CD4-positive, alpha-beta T cell (primary cell): ENCODE measurements at places on chromosomes 4 and X.
A peak's percentile ranks its signal among the peaks of the same experiment; 100 is the strongest.

- DNase-seq, result no peak
Observed at GRCh38 chr4:153093802-153094201, 110.4 kb upstream of the TRIM2 start.

GRCh38 chr4:128861856-128862518 lies 52.5 kb downstream of the JADE1 start:
- DNase-seq, result no peak

- no peak for DNase-seq
Observed at GRCh38 chr4:577499-578450, 1.7 kb upstream of the TMEM271 start.

- DNase-seq, result no peak
Observed at GRCh38 chr4:10619220-10619619, 65.3 kb downstream of the CLNK start.

- no peak for DNase-seq
Observed at GRCh38 chr4:94939791-94940519, 182.2 kb downstream of the BMPR1B start.

DNA sequence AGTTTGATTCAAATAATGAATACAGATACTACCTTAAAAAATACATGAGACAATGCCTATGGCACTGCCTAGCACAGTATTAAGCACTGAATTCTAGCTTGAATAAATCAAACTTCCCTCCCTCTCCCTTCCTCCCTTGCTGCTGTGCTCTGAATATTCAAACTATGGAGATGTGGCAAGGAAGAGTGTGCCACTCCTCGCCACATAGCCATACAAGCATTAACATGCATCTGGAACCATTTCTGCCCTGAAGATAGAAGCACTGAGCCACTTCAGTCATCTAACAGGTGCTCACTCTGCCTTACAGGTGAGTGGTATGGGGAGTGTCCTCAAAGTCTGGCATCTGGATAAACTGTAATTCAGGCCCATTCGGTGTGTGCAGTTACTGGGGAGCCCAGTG lies 276.9 kb downstream of the ARHGAP24 start:
- DNase-seq, result no peak

DNA sequence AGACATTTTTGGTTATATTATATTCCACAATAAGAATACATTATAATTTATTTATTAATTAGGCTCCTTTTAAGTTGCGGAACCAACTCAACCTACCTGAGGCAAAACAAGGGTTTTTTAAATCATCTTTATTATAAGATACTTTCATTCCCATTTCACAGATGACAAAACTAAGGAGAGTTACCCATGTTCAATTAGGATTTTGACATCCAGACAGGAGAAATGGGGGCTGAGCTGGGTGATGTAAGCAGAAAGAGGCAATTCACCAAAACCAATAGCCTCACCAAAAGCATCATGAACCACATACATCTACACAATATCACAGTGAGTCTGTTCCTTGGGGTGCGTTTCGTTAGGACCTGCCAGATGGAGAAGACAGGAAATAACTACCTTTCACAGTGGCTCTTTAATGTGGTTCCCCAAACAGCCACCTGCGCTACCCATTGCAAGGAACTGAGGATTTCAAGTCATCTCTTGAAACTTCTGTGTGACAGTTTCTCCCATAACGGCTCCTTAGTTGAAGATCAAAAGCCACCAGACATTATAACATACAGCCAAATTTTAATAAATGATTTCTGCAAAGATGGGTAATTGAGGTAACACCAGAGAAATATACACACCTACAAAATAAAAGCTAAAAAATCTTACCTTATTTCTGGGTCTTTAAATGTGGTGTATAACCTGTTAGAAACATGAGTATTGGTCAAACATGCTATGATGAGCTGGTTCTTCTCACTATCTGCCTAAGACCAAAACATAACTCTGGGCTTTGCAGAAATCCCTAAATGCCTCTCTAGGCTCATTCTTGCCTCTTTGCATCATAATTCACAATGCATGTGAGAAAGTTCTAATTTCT lies 190.6 kb upstream of the LEF1 start:
- DNase-seq, result peak; percentile 75

DNA sequence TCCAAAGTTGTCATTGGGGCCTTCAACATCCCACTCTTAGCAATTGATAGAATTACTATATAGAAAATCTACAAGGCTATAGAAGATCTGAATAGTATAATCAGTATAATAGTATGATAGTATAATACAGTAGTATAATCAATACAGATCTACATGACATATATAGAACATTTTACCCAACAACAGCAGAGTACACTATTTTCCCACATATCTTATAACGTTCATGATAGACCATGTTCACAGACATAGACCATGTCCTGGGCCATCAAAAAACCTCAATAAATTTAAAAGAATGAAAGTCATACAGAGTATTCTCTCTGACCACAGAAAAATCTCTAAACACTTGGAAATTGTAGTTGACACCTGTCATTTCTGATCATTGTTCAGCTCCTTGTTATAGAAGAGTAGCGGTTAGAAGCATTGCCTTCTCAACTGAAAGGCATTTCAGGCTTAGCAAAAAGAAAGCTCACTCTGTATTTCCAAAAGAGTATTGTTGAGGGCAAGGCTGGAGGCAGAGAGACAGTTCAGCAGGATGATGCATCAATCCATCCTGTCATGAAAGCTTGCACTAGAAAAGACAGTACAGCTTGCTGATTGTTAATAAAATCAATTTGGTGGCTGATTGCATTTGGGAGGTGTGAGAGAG lies 38.8 kb upstream of the ARMCX5 start:
- DNase-seq, result no peak

GRCh38 chr4:15186806-15187205 lies 184.5 kb downstream of the CPEB2 start:
- DNase-seq, result no peak

- peak; percentile 53 for DNase-seq
Observed at GRCh38 chr4:26884486-26884988, 23.9 kb downstream of the STIM2 start.

DNA sequence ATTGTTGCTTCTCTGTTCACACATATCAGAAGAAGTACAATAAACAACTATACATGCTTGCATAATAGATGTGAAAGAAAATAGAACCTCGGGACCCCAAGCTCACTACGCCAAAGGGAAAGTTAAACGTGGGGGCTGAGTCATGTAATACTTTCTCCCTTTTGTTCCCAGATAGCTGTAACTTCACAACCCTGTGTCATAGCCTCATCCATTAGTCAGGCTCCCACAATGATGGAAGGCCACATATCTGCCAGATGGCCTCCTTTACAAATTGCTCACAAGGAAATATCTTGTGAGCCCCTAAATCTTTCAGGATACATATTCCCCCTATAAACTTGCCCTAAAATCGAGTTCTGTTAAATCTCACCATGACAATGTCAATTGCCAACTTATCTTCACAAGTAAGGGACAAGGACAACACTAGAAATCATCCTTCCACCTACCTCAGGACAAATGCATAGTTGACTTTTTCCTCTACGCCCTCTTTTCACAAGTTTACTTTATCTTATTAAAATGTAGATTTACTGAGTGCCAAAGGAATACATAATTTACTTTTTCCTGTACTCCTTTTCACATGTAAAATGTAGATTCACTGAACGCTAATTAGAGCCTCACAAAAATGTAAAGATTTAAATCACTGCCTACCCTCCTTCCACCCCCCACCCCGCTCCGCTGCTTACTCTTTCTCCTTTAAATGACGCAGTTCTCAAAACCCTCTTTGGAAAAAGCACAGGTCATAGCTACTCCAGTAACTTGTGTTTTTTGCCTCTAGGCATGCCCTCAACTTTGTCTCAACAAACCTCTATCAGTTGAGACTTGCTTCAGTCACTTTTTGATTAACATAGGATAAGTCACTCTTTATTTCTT lies 477.1 kb downstream of the DTHD1 start:
- no peak for DNase-seq

GRCh38 chr4:26992657-26993361 lies 132.2 kb downstream of the STIM2 start:
- no peak for DNase-seq

DNA sequence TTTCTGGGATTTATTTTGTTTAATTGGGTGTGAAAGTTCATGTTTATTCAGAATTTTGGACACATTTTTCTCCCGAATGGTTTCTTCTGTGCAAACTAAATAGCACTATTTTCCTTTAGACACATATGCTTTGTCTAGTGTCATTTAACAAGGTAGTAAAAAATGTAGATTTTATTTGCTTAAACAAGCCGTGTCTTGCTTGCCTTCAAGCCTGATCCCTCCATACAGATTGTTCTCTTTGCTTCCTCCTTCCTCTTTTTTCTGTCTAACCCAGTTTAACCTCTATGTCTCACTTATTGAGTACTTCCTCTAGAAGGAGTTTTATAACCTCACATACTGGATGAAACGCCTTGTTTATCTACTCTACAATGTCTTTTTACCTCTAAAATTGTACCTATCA lies 211.8 kb downstream of the NPFFR2 start:
- no peak for DNase-seq

DNA sequence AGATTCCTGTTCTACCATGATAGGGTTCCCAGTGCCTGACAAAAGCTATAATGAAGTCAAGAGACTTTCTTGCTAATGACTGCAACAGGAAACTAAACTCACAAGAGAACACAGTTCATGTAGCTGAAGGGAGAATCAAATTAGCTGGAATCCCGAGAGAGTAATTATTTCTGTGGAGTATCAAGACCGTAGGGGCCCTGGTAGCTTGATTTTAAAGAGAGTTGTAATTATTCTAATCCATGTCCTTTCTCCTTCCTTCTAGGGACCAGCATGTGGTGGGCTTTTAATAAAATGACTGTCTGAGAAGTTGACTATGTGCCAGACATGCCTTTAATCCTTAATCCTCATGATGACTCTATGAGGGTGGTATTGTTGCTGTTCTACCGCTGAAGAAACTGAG lies 1.7 kb upstream of the TRPC5OS start:
- no peak for DNase-seq

GRCh38 chr4:620201-620600 lies 5.2 kb upstream of the PDE6B start:
- DNase-seq, result no peak

DNA sequence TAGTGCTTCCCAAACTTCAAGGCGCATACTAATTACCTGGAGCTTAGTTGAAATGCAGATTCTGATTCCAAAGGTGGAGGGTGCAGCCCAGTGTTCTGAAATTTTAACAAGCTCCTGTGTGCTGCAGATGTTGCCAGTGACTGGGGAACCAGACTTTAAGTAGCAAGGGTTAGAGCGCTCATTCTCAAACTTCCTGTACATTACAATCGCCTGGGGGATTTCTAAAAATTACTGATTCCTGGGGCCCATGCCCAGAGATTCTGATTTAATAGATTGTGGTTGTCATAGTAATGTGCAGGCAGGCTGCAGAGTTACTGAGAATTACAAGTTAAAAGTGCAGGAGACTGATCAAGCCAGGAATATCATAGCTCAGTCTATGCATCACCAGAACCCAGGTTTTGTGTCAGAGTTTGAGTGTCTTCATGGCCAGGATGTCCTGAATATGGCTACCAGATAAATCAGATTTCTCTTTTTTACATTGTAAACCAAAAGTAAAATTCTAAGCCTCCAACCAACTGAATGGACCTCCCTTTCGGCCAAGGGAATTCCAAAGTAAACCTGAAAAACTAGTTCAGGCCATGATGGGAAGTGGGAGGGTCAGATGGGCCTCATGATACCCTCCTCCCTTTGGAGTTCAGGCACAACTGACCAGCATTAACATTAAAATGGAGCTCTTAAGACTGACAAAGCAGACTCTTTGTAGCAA lies 121.6 kb downstream of the ATXN3L start:
- no peak for DNase-seq

DNA sequence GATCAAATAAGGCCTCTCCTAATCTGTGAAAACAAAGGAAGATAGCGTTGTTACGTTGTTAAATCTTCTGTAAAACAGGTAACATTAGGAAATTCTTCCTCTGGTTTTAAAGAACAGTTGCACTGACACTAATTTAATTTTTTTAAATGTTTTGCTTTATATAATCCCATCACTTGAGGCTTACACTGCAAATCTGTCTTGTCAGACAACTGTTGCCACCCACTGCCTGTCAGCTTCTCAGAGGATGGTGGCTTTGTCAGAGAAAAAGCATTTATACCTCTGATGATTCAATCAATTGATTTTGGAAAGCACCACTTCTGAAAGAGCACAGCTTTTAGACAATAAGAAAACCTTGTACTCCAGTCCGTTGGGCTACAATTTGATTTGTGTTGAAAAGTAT lies 799.1 kb downstream of the FSTL5 start:
- no peak for DNase-seq

DNA sequence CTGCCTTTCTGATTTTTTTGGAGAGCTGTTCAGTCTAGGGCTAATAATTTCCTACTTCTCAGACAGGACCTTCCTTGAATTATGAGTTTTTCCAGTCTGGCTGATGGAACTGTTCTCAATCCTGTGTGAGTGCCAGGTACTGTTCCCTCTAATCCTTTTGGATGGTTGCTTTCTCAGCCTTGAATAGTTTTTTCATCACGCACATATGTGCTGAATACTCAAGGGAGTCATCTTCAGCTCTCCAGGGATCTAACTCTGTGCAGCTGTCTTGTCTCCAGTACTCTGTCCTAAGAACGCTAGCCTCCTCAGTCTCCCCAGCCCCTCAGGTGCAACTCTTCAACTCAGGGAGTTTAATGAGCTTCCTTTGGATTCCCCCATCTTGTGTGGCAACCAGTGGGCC lies 93.2 kb downstream of the GASK1B start:
- DNase-seq, result no peak

DNA sequence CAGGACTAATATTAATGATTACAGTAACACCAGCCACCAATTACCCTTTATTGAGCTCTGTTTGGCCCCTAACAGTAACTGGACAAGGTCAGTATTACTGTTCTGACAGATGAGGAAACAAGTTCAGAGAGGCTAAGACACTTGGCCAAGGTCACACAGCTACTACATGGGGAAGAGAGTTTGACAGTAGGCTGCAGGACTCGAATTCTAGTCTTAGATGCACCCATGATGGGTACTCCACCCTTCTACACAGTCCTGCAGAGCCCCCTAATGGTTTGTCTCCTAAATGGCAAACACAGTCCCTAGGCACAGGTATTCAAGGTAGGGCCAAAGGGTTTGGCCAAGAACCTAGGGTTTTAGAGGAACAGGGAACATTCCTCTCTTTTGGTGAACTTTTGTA lies 93.9 kb downstream of the NSUN7 start:
- peak; percentile 13 for DNase-seq

DNA sequence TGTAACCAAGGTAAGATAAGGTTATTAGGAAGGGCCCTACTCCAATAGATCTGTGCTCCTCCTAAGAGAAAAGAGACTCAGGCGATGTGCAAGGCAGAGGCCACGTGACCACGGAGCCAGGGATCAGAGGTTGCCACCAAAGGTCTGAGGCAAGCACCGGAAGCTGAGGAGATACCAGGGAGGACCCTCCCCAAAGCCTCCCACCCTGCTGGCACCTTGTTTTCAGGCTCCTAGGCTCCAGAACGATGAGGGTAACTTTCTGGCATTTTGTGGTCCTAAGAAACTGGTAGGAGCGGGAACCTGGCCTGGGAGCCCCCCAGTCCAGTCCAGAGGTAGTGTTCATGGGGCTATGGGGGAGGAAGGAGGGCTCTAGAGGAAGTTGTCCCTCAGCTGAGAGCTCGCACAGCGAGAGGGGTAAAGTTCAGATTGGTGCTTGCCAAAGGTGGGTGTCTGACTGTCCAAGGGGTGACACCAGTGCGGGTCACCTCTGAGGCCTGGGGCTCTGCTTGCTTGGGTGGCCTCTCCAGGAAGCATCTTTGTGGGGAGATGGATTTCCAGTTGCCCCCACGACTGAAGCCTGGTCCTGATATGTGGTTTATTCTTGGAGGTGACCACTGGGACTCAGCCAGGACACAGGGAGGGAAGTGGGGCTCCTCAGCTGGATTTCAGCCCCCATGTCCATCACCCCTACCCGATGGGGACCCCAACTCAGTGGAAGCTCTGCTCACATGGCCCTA lies 7.5 kb upstream of the LETM1 start:
- DNase-seq, result no peak
